Naive B cell (primary cell): ENCODE measurements at places on chromosomes 6 and 20.
A peak's percentile ranks its signal among the peaks of the same experiment; 100 is the strongest.

DNA sequence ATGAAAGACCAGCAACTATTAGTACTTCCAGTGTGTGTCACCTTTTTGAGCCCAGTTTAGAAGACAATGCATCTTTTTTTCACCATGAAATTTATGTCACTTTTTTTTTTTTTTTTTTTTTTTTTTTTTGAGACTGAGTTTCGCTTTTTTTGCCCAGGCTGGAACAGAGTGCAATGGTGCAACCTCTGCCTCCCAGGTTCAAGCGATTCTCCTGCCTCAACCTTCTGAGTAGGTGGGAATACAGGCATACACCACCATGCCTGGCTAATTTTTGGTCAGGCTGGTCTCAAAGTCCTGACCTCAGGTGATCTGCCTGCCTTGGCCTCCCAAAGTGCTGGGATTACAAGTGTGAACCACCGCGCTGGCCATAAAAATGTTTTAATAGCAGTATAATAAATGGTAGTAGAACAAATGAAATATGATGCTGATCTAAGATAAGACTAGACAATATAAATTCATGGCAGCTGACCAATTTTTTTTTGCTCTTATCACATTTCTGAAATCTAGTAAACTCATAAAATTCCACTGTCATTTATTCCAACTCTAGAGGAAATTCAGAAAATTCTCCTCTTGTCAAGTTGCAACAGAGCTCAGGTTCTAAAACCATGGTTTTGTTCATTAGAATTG lies 21.3 kb downstream of the NHSL1 start:
- no peaks in the 10 kb centered on the region for H3K27me3 ChIP-seq
- DNase-seq, result no peak
- no peaks in the 10 kb centered on the region for H3K4me1 ChIP-seq
- H3K4me3 ChIP-seq, result no peak overlapping the region

- no peak overlapping the region for H3K4me3 ChIP-seq
- peaks cover 1% of the 10 kb centered on the region for H3K4me1 ChIP-seq
- DNase-seq, result no peak
Observed at GRCh38 chr6:137717074-137718073, 149.7 kb upstream of the TNFAIP3 start.

DNA sequence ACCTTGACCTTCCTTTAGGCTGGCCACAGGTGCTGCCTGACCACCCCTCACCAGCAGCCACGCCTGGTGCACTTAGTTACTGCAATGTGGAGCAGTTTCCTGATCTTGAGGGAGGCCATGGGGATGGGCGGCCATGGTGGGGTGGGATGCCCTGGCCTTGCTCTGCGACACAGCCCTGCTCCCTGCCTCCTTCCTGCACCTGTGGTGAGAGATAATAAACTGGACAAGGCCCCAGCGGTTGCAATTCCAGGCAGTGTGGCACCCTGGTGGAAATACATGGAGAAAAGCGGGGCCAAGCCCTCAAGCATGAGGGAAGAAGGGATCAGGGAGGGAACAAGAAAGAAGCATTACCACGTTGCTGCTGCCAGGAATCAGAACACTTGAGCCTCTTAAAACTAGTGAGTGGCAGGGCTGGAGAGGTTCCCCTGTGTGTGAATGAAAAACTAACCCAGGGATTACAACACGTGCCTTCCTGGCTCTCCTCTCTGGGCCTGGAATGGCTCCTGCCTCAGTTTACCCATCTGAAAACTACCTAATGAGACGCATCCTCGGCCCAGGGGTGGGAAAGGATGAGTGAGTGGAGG lies 213.2 kb downstream of the LY86 start:
- H3K4me3 ChIP-seq, result no peak overlapping the region
- H3K36me3 ChIP-seq, result no peaks in the 10 kb centered on the region
- no peak overlapping the region for H3K27ac ChIP-seq
- peaks cover 59% of the 10 kb centered on the region for H3K4me1 ChIP-seq
- no peak for DNase-seq
- H3K27me3 ChIP-seq, result no peaks in the 10 kb centered on the region

DNA sequence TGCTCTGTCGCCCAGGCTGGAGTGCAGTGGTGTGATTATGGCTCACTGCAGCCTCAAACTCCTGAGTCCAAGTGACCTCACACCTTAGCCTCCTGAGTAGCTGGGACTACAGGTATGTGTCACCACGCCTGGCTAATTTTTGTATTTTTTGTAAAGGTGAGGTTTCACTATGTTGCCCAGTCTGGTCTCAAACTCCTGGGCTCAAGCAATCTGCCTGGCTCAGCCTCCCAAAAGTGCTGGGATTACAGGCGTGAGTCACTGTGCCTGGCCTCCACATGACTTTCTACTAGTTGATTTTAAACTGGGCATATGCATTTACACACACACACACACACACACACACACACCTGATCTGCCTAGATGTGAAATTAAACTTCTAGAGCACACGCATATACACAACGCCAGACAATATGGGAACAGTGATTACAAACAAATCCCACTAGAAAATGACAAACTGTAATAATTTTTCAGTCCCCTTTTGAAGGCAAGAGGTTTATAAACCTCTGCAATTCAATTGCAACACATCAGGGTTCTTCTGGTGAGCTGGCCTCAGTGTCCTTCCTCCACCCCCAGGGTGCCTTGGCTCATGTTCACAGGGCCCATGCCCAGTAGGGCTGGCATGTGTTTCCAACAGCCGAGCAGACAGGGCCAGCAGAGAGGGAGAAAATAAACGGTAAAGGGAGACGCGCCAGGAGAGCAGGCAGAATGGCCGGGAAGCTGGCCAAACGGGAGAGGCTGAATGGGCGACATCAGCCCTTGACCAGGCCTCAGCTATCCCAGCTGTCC lies 31.2 kb downstream of the PARD6B start:
- H3K27ac ChIP-seq, result no peak overlapping the region
- no peaks in the 10 kb centered on the region for H3K36me3 ChIP-seq
- H3K4me3 ChIP-seq, result no peak overlapping the region
- no peak for DNase-seq

DNA sequence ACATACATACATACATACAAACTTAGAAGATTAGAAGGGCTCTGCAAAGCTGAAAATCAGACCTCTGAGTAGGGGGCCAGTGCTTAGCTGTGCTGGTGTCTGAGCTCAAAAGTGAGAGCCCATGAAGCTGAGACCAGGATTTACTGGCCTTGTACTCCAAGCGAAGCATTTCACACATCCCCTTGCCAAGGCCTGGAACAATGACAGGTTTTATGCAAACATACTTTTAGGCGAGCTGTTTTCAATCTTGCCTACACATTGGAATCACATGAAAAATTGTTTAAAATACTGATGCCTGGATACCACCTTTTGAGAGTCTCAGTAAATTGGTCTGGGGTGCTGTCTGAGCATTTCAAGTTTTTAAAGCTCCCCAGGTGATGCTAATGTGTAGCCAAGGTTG lies 80.9 kb upstream of the SRSF6 start:
- DNase-seq, result no peak
- H3K4me3 ChIP-seq, result no peak overlapping the region
- H3K36me3 ChIP-seq, result no peaks in the 10 kb centered on the region
- H3K27ac ChIP-seq, result no peak overlapping the region
- peaks cover 18% of the 10 kb centered on the region for H3K27me3 ChIP-seq

DNA sequence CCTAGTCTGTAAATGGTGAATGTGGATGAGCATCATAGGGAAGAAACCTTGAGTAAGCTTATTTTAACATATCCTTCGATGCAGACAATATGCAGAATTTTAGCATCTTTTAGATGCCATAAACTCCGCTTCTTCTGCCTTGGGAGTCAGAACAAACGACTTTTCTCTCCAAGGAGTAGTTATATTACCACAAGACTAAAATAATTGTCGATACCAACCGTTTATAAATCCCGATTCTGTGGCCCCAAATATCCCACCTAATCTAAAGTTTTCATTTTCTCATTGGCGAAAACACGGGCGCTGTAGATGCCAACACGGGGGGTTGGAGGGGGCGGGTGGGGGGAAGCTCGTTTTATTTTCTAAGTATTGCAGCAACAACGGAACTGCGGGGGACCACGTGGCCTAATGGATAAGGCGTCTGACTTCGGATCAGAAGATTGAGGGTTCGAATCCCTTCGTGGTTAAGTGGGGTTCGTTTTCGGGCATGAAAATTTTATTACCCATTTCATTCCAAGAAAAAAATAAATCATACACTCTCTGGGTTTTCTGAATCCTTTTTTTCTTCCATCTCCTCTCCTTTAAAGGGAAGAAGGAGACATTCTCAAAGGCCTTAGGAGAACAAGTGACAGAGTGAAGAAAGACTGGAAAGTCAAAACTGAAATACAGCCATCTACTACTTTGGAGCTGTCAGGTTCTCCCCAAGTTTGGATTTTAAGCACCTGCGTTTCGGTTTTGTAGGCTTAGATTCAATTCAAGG lies 65.5 kb upstream of the BTN3A2 start:
- peaks cover 19% of the 10 kb centered on the region for H3K27me3 ChIP-seq
- peaks cover 8% of the 10 kb centered on the region for H3K4me1 ChIP-seq
- peak overlapping the region; percentile 21 for H3K4me3 ChIP-seq
- H3K27ac ChIP-seq, result no peak overlapping the region

- H3K4me3 ChIP-seq, result no peak overlapping the region
- H3K27ac ChIP-seq, result no peak overlapping the region
- H3K4me1 ChIP-seq, result no peaks in the 10 kb centered on the region
- H3K36me3 ChIP-seq, result no peaks in the 10 kb centered on the region
- H3K27me3 ChIP-seq, result peaks cover 15% of the 10 kb centered on the region
- no peak for DNase-seq
Observed at GRCh38 chr6:167402195-167402686, 77.4 kb downstream of the TTLL2 start.

DNA sequence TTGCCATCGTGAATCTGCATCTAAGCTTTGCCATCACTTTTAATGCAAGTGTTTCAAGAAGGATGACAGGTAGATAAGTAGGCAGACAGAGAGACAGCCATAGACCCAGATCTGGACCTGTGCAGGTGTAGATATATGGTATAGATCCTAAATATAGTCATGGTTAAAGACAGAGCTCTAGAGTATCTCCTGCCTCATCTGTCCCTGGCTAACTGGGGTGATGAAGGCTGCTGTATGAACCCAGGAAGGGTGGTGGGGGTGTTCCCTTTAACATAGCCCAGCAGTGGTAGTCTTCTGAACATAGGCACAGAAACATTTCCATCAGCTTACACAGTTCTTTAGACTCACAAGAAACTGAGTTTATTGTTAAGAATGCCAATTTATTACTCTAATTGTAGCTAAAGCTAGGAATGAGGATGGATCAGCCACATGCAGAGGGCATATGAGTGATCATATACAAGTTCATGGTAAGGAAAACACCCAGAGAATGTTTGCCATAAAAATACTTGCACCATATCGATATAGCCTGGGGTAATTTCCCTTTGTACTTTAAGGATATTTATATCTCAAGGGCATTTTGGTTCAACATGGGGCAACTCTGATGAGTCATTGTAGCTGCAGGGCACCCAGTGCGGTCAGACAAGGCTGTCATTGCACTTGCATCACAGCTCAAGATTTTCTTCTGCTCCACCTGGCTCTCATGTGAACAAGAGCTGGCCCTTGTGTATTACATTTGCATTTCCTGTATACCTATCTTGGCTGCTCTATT lies 587.2 kb downstream of the EPM2A start:
- H3K36me3 ChIP-seq, result no peaks in the 10 kb centered on the region
- peaks cover 5% of the 10 kb centered on the region for H3K27me3 ChIP-seq
- no peak for DNase-seq
- no peak overlapping the region for H3K4me3 ChIP-seq
- H3K27ac ChIP-seq, result peak overlapping the region; percentile 61

- H3K4me1 ChIP-seq, result no peaks in the 10 kb centered on the region
- peaks cover 18% of the 10 kb centered on the region for H3K27me3 ChIP-seq
- no peaks in the 10 kb centered on the region for H3K36me3 ChIP-seq
- no peak overlapping the region for H3K27ac ChIP-seq
- no peak overlapping the region for H3K4me3 ChIP-seq
Observed at GRCh38 chr20:24406750-24407149, 62.7 kb upstream of the SYNDIG1 start.

DNA sequence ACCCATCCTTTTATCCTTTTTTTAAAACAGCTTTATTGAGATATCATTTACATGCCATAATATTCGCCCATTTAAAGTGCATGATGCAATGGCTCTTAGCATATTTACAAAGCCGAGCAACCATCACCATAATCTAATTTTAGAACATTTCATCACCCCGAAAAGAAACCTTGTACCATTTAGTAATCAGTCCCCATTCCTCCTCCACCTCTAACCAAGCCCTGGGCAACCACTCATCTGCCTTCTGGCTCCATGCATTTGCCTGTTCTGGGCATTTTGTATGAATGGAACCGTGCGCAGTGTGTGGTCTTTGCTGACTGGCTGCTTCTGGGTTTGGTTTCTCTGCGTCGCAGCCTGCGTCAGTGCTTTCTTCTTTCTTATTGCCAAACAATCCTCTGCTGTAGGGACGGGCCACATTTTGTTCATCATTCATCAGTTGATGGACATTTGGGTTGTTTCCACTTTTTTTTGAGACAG lies 10.2 kb upstream of the EEF1A2 start:
- no peak overlapping the region for H3K4me3 ChIP-seq
- no peaks in the 10 kb centered on the region for H3K36me3 ChIP-seq
- H3K4me1 ChIP-seq, result no peaks in the 10 kb centered on the region
- DNase-seq, result no peak
- H3K27me3 ChIP-seq, result peaks cover 27% of the 10 kb centered on the region

DNA sequence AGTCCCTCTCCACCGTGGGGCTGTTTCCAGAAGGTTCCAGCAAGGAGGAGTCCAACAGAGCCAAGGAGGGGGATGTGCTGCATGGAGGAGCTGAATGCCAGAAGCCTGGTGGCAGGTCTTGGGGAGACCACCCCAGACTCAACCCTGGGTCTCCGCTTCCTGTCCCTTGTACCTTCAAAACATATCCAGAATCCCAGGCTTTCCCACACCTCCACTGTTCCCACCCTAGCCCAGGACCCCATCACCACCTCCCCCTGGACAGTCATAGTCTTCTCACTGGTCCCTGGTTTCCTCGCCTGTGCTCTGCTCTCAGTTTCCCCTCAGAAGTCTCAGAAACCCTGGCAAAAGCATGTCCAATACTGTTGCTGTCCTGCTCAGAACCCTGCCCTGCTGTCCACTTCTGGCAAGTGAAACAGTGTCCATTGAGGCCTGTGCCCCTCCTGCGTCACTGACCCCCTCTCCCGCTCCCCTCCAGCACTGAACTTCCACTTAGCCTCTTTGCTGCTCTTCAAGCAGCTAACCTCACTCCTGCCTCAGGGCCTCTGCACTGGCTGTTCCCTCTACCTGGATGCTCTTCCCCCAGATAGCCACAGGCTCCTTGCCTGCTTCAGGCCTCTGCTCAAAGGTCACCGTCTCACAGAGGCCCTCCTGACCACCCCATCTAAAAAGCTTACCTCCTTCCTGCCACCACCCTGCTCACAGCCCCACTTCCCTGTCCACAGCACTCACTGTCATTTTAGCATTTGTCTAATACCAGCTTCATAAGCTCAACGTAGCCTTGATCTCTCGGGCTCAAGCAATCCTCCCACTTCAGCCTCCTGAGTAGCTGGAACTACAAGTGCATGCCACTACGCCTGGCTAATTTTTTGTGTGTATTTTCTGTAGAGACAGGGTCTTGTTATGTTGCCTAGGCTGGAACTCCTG lies 169.2 kb downstream of the GRM4 start:
- H3K27ac ChIP-seq, result no peak overlapping the region
- no peak overlapping the region for H3K4me3 ChIP-seq
- DNase-seq, result no peak
- no peaks in the 10 kb centered on the region for H3K4me1 ChIP-seq
- H3K27me3 ChIP-seq, result peaks cover 37% of the 10 kb centered on the region
- H3K36me3 ChIP-seq, result peaks cover 8% of the 10 kb centered on the region
